Stimulated activated CD4-positive, alpha-beta T cell treated with anti-CD3 and anti-CD28 coated beads, Interleukin-4, amount 100 ng/mL, for 1 hour (primary cell): ENCODE measurements at places on chromosomes 3 and 15.

DNA sequence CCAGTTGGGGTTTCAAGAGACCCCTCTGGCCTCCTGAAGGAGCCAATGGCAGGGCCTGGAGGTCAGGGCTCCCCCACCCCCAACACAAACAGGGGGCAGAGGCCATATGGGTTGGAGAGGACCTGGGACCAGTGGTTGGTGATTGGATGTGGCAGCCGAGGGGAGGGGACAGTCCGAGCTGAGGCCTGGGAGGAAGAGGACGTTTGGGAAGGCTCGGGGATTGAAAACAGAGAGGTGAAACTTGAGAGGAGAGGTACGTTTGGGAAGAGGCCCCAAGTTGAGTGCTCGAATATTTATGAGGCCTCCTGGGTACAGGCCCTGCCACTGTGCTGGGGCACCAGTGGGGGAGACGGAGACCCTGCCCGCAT lies 53.7 kb downstream of the DNAJB8 start:
- DNase-seq: no peak

- DNase-seq: no peak
Observed at GRCh38 chr3:8541486-8541885, 39.9 kb downstream of the LMCD1 start.

- no peak for DNase-seq
Observed at GRCh38 chr15:101003706-101004105, 84.5 kb downstream of the LRRK1 start.

- DNase-seq: no peak
Observed at GRCh38 chr3:59995563-59995962, 945.7 kb upstream of the CFAP20DC start.

DNA sequence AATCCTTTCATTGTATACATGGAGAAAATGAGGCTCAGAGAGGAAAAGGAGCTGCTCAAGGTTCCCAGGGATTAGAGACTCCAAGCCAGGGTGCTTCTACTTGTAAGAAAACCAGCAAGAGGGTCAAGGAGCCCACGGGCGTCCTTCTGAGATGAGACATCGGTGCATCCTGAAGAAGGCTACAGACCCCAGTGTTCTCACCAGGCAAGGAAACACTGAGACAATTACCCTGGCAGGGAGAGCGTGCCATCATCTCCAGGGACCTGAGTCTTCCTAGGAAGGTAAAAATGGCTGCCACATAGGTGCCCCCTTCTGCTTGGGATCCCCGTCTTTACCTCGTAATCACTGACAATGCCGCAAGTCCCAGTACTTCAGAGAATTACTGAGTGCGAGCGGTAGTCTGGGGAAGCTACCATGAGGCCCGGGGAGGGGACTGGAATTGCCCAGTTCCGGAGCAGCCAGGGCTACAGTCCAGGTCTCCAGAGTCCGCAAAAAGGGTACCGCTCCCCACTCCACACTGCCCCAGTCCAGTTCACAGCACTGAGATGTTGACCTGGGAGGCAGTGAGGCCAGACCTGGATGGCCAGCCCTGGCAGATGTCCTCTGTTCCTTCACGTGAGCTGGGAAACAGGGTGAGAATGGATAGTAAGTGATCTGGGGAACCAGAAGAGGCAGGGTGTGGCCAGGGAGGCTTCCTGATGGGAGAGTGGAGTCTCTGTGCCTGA lies 164.7 kb upstream of the SMAD3 start:
- no peak for DNase-seq
